Activated CD4-positive, alpha-beta memory T cell treated with anti-CD3 and anti-CD28 coated beads, Interleukin-2, amount 10 ng/mL, durations not matched to agents 7 days and 5 days (primary cell): ENCODE measurements at places on chromosomes 1 and 21. TPM values are rescaled to one million over a fixed set of nuclear protein-coding genes. Genes with fewer than 3 reads are reported as not detected.

DNA sequence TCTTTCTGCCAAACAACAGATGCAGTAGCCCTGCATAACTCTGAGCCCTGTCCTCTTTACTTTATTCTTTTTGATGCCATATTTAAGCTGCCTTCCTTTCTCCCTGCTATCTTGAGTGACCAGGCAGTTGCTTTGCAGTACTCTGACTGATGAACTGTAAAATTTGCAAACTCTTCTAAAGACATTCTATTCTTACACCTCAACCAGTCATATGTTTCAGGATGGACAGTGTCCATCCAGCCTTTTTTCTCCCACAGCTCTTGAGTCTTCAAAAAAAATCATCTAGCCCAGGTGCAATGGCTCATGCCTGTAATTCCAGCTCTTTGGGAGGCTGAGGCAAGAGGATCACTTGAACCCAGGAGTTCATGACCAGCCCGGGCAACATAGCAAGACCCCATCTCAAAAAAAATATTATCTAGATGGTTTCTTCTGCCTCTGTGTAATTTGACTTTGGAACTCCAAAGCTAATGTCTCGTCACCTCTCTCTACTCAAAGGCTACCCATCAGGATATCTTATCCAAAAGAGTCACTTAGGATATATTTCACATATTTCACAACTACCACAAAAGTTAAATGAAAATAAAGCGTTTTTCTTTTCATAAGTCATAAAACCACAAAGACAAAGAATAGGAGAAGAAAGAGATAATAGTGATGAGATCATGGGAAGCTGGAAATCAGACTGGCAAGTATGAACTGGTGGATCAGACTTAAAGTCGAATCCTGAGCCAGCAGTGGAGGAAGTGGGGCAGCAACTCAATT lies 54.6 kb upstream of the IPO9 start:
- DNase-seq = no peak

The AMY1C gene
- not detected for total RNA-seq

- no peak for DNase-seq
These were observed 88.4 kb downstream of the PDE4B start for GRCh38 chr1:65881067-65881594.

DNA sequence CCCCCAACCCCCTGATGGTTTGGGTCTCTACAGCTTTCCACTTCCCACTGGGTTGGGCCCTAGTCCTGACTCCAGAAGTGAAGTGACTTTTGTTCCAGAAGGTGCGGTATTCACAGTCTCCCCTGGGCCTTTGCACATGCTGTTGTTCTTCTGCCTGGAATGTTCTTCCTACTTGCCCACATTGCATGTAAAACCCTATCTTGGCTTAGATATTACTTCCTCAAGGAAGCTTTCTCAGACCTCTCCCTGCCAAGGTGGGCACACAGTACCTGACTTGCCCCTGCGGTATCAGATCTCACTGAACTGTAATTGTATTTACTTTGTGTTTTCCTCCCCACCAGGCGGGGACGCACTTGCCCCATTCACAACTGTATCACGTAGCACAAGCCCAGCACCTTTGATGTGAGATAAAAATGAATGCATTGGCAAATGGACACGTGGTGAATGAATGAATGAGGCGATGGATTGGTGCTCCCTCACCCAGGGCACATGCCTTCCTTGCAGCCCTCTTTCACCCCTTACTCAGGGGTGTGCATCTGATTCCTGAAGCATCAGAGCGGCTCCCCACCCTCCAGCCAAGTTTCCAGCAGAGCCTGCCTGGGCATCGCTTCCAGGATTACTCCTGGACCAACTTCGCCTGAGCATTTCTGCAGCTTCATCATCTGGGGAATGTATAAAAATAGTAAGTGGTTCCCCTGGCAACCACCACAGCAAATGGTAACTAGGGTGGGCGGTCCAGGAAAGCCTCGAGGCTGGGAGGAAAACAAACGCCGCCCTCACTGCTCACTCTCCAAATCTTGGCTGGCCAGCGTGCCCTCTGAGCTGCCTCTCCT lies 19.8 kb downstream of the NENF start:
- no peak for DNase-seq
